ENCODE measurements at places on chromosomes 5 and 9. TPM values are rescaled to one million over a fixed set of nuclear protein-coding genes. Genes with fewer than 3 reads are reported as not detected.

GRCh38 chr9:124347968-124348358 is 67.3 kb downstream of the PSMB7 start:
- H3K27ac ChIP-seq: no peak overlapping the region
- no peaks in the 10 kb centered on the region for H3K27me3 ChIP-seq
- peak; percentile 52 for DNase-seq
- no peaks in the 10 kb centered on the region for H3K4me1 ChIP-seq
- peaks cover 80% of the 10 kb centered on the region for H3K36me3 ChIP-seq
- H3K4me3 ChIP-seq: no peak overlapping the region

PROB1 gene
- total RNA-seq: 1.9 TPM

DNA sequence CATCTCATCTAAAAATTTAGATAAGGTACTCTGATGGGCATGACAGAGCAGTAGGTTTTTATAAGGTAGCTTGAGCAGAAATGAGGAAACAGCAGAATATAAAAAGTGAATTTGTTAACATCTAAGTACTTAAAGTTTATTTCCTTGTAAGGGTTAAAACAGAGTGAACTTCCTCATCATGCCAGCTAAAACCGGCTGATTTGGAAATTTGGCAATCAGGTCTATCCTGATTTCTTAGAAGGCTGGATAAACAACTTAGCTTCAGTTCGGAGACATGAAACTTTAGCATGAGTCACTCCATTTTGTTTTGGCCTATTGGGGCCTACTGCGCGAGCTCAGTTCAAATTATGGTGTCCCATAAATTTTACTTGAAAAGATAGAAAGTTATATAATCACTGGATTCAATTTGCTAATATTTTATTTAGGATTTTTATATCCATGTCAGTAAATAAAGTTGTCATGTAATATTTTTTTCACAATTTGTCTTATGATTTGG is 241.6 kb upstream of the RORB start:
- H3K36me3 ChIP-seq: no peaks in the 10 kb centered on the region
- no peak overlapping the region for H3K4me3 ChIP-seq
- H3K27me3 ChIP-seq: no peaks in the 10 kb centered on the region

SEMA5A gene
- 38.9 TPM for total RNA-seq

CCL27 gene
- not detected for total RNA-seq

DNA sequence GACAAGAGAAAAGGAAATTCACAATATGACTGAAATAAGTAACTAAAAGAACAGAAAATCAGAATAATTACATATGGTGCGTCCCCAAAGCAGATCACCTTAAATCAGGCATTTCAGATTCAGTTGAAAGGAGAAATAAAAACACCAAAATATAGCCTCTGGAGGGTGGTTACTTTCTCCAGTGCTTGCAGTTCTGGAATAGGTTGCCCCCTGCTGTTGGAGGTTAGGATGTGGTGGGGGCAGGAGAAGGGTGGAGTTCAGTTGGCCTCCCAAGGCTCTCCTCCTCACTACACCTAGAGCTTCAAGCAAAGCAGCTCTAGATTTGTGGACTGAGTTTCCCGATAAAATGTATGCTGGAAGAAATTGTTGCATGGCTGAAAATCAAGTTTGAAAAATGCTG is 338.2 kb upstream of the TLE4 start:
- no peak overlapping the region for H3K4me3 ChIP-seq
- DNase-seq: no peak
- H3K36me3 ChIP-seq: no peaks in the 10 kb centered on the region
- no peaks in the 10 kb centered on the region for H3K4me1 ChIP-seq

GRCh38 chr5:34691326-34691725 is 35.2 kb downstream of the RAI14 start:
- H3K36me3 ChIP-seq: no peaks in the 10 kb centered on the region
- H3K27me3 ChIP-seq: no peaks in the 10 kb centered on the region
- H3K4me3 ChIP-seq: no peak overlapping the region
- no peak overlapping the region for H3K27ac ChIP-seq
- H3K4me1 ChIP-seq: peaks cover 32% of the 10 kb centered on the region

GRM6 gene
- not detected for total RNA-seq
